ENCODE measurements at places on chromosomes 6 and 20.

- peak; percentile 22 for DNase-seq
Observed at GRCh38 chr6:51273228-51273961, 454.7 kb downstream of the TFAP2B start.

DNA sequence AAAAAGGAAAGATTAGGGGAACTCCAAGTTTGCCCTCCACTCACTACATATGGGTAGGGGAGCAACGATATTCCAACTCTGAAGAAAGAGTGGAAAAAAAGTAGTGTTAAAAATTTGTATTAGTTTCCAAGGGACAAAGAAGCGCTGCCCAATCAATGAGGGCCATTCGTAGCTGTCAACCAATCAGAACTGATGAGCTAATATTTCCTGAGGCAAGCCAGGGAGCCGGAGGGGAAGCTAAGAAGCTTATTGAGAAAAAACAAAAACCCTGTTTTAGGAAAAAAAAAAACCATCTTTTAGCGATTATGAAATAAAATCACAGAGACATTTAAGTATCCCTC lies 59.5 kb downstream of the TRIM38 start:
- DNase-seq = peak; percentile 85

DNA sequence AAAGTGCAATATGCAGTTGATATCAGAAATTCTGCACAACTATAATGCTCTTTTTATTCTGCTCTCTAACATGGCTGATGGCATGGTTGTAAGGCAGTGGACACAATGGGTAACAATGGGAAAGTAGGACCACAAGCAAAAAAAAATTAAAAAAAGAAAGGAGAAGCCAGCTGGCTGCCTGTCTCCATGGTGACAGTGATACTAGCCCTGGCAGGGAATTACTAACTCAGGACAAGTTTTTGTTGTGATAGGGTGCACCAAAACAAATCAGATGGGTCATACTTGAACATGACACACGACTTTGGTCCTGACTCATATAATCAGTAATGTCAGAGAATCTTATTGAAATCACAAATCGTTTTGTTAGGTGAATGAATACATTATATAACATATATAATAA lies 169.4 kb downstream of the TRDN start:
- no peak for DNase-seq

GRCh38 chr6:78986161-78986560 lies 91.9 kb downstream of the PHIP start:
- DNase-seq = no peak

DNA sequence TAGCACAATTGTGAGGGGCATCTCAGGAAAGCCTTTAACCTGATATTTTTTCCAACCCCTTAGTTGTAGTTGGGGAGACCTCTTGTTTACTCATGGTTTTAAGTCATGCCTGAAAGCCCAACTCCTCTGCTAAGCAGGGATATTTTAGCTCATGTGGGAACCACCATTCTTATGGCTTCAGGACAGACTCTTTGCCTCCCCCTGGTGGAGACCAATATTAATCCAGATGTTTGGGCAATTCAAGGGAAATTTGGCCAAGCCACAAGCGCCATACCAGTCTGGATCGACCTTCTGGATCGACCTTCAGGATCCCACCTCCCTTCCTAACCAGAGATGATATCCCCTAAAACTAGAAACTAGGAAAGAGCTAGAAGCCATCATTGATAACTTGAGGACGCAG lies 211.2 kb downstream of the C6orf118 start:
- no peak for DNase-seq

GRCh38 chr6:12241493-12242175 lies 48.5 kb upstream of the EDN1 start:
- no peak for DNase-seq

DNA sequence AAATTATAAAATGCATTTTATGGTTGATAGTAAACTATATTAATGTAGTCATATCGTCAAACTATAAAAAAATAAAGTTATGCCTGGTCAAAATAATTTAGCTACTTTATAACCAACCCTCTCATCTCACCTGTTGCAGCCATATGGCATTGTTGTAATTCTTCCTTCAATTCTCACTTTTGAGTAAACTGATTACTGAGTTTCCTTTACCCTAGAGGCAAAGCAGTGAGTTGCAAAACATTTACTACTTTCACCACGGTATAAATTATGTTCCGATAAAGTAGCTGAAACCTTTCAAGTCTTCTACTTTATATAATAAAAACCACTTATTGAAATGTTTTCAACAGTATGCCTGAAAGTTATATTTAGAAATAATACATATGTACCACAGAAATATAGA lies 113.8 kb downstream of the AHI1 start:
- no peak for DNase-seq

DNA sequence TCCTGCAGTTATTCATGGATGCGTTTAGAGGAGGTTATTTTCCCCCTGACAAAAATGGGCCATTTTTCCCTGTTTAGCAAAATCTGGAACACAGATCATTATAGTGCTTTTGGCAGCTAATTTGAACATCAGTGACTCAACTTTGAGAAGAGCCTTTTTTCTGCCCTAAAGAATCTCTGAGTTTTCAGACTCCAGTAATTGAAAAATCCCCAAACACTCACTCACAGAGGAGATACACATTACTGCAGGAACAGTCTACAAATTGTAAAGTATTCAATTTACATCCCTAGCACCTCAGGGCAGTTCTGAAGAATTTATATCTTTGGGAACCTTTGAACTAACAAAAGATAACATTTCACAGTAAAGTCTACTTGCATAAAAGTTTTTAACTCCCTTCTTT lies 966.6 kb upstream of the SLC35B3 start:
- no peak for DNase-seq

DNA sequence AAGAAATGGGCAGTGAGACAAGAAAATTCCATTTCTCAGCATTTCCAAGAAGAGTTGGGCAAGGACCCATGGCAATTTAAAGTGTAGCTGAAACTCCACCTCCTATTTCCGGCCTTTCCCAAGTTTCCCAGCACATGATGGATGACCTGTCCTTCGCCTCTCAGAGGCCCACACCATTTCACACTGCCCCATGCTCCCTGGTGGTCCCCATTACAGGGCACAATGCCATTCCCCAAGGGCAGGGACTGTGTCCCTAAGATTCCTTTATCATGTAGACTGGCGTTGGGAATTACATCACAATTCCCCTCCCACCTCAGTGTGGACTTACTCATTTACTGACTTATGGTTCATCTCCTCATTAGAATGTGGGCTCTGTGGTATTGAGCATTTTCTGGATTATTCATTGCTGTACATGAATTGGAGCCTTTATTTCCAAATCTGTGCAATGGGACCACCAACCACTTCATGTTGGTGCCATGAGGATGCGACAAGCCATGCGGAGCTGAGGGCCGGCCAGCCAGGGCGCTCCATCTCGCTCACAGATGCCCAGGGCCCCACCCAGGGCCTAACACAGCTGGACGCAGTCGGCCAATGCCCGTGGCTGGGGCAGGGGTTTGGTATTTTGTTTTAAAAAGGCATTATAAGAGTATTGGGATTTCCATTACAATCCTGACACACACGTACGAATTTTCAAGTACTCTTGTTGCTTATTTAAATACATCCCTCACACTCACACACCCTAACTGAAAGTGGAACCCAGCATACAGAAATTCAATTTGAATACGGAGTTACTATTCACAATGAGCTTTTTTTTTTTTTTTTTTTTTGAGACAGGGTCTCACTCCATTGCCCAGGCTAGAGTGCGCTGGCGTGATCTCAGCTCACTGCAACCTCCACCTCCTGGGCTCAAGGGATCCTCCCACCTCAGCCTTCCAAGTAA lies 5.4 kb downstream of the ACSS1 start:
- DNase-seq = peak; percentile 54

- peak; percentile 64 for DNase-seq
Observed at GRCh38 chr6:169141671-169142537, 111.7 kb downstream of the THBS2 start.

DNA sequence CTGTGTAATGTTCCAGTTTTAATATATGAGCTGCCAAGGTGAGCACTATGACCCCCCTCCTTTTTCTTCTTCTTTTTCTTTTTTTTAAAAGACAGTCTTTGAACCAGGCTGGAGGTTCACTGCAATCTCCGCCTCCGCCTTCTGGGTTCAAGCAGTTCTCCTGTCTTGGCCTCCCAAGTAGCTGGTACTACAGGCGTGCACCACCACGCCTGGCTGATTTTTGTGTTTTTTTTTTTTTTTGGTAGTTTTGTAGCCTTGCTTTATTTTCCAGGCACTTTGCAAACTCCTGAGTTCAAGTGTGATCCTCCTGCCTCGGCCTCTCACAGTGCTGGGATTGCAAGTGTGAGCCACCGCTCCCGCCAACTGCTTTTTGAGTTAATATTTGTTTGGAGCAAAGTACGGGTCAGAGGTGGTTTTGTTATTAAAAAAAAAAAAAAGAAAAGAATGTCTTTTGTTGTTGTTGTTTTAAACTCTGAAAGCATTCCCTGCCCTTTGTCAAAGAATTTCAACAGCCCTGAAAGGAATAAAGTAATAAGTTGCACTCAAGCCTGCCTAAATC lies 78.6 kb downstream of the JARID2 start:
- no peak for DNase-seq

DNA sequence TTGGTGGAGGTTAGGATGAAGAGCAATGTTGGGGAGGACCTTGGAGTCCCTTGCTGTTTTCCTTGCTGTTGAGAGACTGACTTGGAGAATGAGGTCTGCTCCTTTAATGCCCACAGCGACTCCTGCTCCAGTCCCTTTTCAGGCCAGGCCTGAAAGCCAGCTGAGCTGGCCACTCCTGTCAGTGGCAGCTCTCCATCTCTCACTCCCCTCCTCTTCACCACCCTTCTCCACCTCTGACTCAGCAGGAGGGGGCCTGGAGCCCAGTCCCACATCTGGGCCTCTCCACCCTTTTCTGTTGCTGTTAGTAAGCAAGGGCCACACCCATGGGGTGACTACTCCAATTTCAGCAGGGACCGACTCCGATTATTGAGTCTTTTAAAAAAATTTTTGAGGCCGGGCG lies 2.2 kb downstream of the SNX21 start:
- DNase-seq = no peak

GRCh38 chr6:144153260-144153659 lies 2.9 kb downstream of the STX11 start:
- no peak for DNase-seq
